ENCODE measurements at places on chromosomes 13 and 19. TPM values are rescaled to one million over a fixed set of nuclear protein-coding genes. Genes with fewer than 3 reads are reported as not detected.

The CD70 gene
- total RNA-seq, result not detected

The CD37 gene
- 3.7 TPM for total RNA-seq

The CLEC17A gene
- not detected for total RNA-seq

- no peak for DNase-seq
Measured at GRCh38 chr19:12838182-12838885, at the start of gene MAST1. MAST1 (plus strand) TSS chr19:12838515; CDS start chr19:12838573, 58 bp downstream.

DNA sequence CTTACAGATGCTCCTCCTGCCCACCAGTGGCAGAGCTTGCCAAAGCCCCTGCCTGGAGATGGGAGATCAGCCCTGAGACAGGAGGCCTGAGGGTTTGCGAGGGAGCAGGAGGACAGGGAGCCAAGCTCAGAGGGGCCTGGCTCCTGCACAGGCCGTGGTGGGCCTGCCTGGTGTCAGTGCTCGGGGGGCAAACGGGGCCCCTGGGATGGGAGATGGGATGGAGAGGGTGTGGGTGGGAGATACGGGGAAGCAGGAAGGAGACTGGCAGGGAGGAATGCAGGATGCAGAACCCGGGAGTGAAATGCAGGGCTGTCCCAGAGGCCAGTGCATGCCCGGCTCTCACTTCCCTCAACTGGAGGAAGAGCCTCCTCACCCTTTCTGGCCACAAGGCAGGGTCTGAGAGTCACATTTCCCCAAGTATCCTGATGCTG lies 19.9 kb downstream of the ELAVL1 start:
- no peak for DNase-seq

DNA sequence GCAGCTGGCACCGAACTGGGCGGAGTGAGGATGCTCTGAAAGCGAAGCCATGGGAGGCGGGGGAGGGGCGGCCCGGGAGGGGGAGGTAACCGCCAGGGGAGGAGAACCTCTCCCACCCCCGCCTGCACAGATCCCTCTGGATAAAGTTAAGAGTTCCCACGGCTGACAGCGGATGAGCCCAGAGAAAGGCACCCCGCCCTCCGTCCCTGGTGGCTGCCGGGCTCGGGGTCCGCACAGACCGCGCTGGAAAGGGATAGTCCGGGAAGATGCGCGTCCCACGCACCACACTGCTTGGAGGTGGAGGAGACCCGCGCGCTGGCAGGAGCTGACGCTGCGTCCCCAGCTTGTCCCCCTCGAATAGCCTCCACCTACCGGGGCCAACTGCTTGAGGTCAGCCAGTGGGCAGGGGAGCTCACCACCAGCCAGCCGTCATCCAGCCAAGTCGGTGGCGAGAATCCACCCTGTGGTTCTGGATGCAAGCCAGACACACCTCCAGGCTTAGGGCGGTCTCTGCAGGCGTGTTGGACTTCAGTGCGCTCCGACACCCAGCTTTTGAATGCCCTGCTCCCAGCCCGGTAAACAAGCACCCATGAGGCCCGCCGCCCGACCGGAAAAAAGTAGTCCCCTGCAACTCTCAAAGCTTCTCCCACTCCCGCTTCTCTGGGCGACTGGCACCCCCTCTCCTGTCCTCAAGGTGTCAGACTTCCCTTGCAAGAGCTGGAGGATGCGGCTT lies at the start of gene TRPC4:
TSS of gene TRPC4 (minus strand) at position 17 of the 733 bp plus-strand sequence. CDS start 86,439 bp downstream, outside the sequence.
- peak; percentile 40 for DNase-seq

GRCh38 chr13:78572459-78572858 lies 30.9 kb downstream of the POU4F1 start:
- no peak for DNase-seq

- DNase-seq, result no peak
Measured at GRCh38 chr19:15225760-15226159, 6.5 kb downstream of the EPHX3 start.

GRCh38 chr13:69619651-69620050 lies 488.0 kb upstream of the ATXN8OS start:
- no peak for DNase-seq
